ENCODE measurements at places on chromosomes 1 and 21.

- peak; percentile 65 for DNase-seq
Observed at GRCh38 chr1:3668585-3669300, 16.4 kb downstream of the TP73 start.

DNA sequence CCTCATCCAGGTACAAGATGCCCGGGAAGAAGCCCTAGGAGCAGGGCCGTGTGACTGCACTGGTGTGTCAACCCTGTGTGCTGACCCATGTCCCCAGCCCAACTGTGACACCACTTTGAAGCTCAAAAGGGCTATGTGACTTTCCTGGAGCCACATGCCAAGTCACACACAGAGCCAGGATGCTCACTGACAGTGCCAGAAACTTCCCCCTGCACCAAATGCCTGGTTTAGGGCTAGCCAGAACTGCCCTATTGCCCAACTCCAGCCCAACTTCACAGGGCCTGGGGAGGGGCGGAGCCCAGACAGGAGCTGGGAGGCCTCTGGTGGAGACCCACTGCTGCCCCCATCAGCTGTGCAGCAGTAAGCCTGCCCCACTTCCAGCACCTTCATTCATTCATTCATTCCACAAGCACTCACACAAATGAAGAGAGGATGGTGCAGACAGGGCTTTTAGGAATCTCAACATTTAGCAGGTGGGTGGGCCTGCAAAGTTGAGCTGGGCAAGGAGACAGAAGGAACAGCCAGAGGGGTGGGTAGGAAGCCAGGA, 36.7 kb downstream of the KCNQ4 start:
- DNase-seq, result no peak

DNA sequence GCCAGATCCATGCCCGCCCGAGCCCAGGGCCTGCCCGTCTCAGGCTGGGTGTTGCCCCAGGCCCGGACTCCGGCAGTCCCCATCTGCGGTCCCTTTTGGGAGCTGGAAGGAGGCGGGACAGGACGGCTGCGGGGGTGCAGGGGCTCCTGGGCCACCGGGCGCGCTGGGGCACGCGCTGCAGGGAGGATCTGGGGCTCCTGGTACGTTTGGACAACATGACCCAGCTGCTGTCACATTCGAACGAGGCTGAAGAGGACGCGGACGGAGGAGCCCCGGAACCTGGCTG, 6.6 kb upstream of the CALML6 start:
- DNase-seq, result no peak

DNA sequence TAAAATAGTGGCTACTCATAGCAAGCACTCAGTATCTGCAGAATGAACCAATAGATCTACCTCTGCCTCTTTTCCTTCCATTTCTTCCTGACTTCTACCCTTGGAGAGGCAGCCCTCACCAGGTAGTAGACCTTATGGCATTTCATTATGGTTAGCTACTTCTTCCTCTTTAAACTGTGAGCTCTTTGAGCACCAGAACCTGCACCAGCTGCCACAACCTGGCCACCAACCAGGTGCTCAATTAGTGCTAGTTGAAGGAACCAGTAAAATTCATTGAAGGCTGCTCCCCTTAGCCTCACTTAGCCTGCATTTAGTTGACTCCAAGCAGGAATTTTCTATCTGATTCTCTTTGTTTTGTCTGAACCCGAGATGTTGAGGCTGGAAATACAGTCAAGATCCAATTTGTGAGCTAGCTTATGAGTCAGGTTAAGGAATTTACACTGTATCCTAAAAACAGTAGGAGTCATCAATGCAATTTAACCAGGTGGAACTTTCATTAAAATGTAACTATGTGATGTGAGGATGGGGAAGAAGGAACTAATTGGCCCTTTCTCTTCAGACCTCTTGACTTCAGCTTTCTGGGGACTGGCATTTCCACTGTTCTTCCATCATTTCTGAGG, 81.5 kb upstream of the UBE2U start:
- no peak for DNase-seq

DNA sequence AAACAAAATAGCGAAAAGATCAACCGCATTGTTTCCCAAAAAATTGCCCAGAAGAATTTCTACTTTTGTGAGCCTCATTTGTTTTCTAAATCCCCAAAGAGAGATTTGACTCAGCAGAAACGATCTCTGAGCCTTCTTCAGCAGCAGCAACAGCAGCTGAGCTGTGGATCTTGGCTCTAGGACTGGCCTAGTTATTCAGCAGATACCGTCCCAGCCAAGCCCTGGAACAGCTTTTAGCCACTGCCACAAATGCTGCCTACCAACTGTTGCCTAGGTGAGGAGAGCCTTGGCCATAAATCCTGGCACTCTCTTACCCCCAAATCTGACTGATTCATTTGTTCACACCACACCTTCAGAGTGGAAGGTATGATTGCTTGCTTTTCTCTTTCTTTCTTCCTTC, 320.1 kb downstream of the TGFB2 start:
- DNase-seq, result peak; percentile 19

DNA sequence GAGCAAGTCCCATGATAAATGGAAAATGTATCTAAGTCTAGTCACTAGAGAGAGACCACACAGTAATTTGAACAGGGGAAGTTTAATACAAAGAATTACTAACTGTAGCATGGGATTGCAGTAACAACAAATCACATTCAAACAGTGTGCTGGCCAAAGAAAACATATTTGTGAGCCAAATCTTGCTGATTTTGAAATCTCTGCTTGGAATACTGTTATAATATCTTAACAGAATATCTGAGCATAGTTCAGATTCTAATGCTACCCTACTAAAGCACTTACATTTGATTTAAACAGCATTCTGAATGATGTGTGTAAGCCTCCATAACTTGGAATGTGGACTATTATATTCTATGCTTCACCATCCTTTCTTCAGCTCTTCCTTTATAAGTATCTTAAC, 270.0 kb upstream of the BRINP3 start:
- DNase-seq, result no peak

DNA sequence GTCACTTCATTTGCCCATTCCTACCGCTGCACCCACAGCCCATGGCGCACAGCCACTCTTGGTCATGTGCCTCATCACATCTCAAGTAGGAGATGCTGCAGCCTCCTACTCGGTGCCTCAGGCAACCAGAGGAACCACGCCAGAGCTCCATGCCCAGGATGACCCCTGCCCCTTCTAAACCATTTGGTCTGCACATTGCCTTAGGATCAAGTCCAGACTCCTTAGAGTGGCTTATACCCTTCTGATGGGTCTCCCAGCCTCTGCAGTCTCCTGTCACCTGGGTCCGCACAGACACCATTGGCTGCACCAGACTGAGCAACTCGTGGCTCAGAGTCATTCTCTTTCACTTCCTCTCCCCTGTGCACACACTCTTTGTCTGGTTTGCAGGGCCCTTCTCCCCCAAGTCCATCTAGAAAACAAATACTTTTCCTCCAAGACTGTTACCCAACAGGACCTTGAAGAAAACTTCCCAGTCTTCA, 2.2 kb upstream of the ADORA3 start:
- DNase-seq, result no peak

DNA sequence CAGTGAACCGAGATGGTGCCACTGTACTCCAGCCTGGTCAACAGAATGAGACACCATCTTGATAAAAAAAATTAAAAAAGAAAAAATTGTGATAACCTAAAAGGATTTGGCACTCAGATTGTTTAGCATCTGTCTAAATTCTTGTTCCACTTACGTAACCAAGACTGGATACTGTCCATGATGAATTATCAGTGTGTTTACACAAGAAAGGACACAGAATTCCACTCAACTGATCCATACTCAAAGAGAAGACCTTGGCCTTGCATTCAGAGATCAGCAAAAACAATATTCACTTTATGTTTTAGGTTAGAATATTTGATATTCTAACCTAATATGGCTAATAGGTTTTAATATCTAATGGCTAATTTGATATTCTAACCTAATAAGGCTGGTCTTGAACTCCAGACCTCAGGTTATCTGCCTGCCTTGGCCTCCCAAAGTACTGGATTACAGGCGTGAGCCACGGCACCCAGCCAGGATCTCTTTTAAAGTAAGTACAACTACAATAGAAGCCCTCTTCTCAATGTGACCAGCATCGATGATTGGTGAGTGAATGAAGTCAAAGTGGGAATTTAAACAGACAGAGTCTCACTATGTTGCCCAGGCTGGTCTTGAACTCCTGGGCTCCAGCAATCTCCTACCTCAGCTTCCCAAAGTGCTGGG, 43.1 kb upstream of the COX20 start:
- DNase-seq, result no peak

- no peak for DNase-seq
Observed at GRCh38 chr1:240116831-240117769, 25.4 kb downstream of the FMN2 start.

DNA sequence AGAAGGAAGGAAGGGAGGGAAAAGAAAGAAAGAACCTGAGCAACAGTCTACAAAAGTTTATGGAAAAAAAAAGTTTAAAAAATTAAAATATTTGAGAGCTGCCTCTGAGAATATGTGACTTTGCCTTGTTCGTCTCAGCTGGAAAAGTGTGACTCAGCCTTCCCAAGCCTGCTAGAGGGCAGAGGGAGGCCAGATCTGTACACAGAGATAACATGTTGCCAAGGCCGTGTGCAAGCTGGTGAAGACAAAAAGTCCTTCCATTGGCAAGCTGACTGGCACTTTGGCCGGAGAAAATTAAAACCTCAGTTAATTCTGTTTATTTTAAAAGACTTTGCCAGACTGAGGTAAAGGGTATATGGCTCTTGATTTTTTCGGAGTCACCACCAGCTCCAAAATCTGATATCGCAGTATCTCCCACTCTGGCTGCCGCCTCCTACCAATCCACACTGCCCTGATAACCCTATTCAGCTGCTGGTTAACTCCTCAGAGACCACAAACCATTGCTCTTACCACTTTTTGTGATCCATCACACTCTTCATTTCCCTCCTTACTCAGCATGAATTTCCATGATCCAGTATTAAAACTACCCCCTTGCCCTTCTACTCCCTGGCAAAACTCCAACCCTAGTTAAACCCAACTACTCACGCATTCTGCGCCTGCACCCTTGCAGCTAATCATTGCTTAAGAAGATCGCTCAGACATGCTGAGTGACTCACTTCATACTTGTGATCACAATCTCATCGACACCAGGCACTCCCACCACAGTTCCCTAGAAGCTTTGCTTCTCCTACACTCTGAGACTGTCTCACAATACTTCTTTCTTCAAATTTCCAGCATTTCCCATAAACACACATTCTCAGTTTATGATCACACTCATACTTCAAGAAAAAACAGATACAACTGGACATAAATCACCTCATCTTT, 5.7 kb upstream of the PPP1R15B start:
- DNase-seq, result peak; percentile 94

DNA sequence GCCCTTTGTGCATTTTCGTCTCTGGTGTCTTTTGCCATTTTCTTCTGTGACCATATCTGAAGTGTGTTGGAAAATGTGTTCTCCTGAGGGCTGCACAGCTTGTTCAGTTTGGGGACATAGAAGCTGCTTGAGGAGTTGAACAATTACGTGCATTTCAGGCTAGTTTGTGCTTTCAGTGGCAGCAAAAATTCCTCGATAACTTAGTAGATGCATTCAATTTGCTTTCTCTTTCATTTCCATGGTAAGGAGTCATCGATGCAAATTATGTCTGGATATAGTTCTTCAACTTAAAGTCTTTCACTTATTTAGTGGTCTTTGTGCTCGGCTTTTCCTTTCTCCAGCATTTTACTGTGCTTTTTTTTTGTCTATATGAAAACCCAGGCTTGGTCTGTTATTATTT, 441.5 kb downstream of the PLA2G4A start:
- no peak for DNase-seq

DNA sequence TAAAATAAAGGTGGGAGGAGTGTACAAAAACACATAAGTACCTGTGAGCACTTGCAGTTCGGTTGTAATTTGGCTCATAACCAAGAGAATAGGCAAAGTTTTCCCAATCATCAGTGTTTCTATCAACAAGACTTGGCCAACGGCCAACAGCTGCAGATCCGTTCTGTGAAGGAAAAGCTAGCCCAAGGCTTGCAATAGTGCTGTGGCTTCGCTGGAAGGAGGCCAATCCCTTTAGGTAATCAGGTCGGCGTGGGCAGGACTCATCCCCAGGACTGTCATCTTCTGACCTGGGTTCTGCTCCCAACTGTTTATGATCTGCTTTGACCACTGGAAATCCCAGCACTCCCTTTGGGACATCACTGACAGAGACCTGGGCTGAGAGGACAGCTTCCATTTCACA, 107.8 kb downstream of the LYST start:
- no peak for DNase-seq

DNA sequence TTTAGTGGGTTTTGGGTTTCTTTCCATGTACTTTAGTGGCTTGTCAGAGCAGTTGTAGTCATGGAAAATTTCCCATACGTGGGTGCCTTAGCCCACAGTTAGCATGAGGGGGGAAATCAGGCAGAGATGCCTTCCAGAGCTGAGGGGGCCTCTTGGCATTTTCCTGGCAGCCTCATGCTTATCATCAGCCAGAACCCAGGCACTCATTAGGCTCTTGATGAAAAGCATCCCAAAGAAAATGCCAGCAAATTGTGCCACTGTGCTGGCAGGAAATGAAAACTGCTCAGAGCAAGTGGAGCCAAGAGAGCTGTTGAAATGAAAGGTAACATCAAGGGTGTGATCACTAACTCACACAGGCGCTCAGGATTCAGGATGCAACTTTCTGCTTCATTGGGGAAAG, 128.0 kb downstream of the TNNI3K start:
- no peak for DNase-seq

GRCh38 chr1:147665521-147665920, 4.8 kb downstream of the ACP6 start:
- DNase-seq, result no peak

DNA sequence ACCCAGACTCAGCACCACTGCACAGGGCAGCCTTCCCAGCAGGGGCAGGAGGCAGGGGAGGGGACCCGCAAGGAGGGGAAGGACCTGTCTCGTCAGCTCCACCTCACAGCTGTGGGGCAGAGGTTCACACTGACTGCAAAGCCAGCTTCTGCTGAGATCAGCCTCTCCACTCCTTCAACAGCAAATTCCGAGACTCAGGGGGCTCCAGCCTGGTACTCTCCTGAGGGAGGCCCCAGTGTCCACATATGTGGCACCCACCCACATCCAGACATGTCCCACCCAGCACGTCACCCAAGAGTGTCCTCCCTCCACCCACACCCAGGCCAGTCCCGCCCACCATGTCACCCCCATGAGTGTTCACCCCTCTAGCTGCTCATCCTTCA, 329.5 kb downstream of the NPHP4 start:
- no peak for DNase-seq

GRCh38 chr1:43430831-43431230, 22.9 kb downstream of the HYI start:
- no peak for DNase-seq

- no peak for DNase-seq
Observed at GRCh38 chr1:161238039-161238473, at the start of gene NR1I3. NR1I3 (minus strand) TSS chr1:161238203; CDS start chr1:161236565, 1,638 bp downstream.

DNA sequence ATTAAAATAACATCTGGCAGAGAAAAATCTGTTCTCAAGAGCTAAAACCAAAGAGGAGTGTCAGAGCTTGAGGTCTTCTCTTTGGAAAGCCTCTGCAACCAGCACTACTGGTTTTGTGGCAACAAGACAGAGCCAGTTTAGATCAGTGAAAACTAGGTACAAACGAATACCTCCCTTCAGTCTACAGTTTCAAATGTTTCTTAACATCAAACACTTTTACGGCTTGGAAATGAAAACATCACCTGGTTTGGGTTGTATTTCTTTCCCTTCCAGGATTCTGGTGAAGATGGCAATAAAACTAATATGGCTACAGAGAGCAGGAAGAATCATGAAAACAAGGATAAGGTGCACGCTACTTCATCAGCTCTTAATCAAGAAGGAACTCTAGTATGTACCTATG, 339.4 kb upstream of the ESRRG start:
- no peak for DNase-seq

All from LoVo (cell line).